ENCODE measurements at places on chromosomes 3 and 15.

DNA sequence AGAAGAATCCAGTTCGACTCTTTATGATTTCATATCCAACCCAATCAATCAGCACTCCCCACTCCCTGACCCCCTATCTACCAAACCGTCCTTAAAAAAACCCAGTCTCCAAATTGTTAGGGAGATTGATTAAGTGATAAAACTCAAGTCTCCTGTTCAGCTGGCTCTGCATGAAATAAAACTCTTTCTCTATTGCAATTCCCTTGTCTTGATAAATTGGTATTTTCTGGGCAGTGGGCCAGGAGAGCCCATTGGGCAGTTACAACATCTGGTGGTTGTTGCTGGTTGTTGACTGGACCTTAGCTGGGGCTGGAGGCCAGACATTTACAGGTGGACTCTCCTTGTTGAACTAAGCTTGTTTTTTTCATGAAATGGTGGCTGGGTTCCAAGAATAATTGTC is 642.3 kb downstream of the ROBO2 start:
- DNase-seq, result no peak

- DNase-seq, result no peak
Observed at GRCh38 chr15:93168910-93169309, 79.9 kb upstream of the RGMA start.

GRCh38 chr3:182252802-182253201 is 540.5 kb upstream of the ATP11B start:
- DNase-seq, result no peak

DNA sequence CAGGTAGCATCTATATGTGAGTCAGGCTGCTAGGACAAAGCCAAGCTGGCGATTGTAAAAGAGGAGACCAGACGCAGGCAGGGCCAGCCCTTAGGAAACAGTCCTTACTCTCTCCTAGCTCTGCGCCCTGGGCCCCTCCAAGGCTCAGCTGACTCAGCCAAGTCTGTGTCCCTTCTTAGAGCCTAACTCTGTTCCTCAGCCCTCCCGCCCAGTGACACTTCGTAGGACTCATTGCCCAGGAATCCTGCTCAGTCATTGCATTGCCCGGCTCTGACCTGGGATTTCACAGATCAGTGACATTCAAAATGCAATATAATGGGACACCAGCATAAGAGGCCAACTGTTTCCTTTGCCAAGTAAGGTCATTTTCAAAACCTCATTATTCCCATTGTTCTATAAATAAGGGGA is 244.2 kb downstream of the TLE3 start:
- no peak for DNase-seq

DNA sequence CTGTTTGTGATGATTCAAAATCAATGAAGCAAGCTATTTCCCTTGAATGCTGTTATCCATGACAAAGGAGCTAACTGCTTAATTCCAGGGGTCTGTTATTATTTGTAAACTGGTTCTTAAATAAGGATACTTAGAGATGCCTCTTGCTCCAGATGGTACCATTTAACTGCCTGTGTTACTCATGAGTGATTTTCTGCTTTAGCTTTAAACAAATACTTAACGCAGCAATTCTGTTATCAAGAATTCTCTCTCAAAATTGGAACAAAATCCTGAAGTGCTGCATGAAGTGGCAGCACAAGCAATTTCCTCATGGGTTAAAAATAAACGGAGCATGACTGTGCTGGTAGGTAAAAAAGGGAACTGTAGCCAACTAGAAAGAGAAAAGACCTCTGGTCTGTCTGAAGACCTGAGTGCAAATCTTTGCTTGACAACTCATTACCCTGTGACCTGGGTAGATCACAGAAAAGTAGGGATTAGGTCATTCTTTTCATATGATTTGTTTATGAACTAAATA is 62.5 kb upstream of the GBE1 start:
- DNase-seq, result no peak

GRCh38 chr3:127028781-127029657 is 46.1 kb downstream of the PLXNA1 start:
- no peak for DNase-seq

DNA sequence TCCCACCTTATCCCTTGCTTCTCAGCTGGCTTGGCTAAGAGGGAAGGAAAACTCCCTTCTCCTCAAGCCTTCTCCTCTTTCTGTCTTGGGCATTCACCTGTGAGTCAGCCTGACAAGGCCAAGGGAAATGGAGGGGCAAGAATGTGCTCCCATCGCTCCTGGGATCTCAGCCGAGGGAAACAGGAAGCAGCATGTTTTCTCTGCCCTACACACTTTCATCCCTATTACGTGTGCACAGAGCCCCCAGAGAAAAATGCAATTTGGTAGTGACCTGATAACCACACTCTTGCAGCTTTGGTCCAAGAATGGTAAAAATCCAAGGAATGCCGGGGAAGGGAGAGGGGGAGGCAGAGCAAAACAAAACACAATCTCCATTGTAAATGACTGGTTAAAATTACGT is 32.9 kb upstream of the MTMR10 start:
- DNase-seq, result no peak

GRCh38 chr3:102480139-102480538 is 45.3 kb downstream of the ZPLD1 start:
- DNase-seq, result no peak

GRCh38 chr3:62065985-62066693 is 307.2 kb downstream of the FEZF2 start:
- no peak for DNase-seq

DNA sequence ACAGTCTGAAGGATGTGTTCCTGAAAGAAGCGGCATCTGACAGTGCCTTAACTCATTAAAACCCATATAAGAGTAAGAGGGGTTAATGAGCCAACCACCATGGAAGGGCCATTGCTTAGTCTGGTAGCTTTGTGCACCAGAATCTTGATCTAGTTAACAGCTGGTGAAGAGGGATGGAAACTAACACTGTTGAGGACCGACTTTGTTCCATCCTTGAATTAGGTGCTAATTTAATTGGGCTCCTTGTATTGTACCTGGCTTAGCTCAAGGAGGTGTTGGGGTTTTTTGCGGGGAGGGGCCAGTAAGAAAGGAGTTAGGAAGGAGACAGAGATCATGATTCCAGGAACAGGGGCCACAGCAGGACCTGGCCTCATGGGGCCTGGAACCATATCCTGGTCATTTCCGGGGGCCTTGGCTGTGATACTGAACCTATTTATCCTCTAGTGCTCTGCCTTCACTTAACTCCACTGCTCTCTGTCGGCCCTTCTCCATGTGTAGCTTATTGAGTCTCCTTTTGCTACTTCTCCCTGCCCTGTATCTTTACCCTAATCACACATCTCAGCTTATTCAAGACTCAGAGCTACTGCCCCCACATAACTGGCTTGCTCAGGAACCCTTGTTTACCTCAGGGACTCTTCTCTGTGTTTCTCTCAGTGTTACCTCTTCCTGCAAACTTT is 93.0 kb downstream of the RPL22L1 start:
- DNase-seq, result no peak

- DNase-seq, result no peak
Observed at GRCh38 chr15:32928876-32929275, 211.1 kb downstream of the GREM1 start.

- no peak for DNase-seq
Observed at GRCh38 chr3:122314228-122314876, 10.7 kb upstream of the CSTA start.

- no peak for DNase-seq
Observed at GRCh38 chr3:57918123-57918837, 89.9 kb upstream of the FLNB start.

DNA sequence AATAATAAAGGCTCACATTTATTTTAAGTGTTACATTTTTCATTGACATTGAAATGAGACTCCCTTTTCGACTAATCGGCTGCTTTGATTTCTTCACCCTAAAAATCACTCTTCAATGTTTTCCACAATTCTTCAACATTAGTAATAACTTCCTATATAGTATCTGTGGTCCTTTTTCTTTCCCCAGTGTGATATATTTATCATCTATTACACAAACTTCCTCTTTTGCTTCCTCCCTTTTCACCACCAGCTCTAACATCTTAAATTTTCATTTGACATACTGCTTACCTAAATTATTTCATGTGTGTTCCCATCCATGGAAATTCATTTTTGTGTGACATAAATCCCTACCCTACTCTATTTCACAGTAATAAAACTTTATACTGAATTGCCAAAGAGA is 244.4 kb downstream of the TIGIT start:
- DNase-seq, result no peak

GRCh38 chr15:75140080-75140879 is 61.4 kb upstream of the C15orf39 start:
- no peak for DNase-seq

DNA sequence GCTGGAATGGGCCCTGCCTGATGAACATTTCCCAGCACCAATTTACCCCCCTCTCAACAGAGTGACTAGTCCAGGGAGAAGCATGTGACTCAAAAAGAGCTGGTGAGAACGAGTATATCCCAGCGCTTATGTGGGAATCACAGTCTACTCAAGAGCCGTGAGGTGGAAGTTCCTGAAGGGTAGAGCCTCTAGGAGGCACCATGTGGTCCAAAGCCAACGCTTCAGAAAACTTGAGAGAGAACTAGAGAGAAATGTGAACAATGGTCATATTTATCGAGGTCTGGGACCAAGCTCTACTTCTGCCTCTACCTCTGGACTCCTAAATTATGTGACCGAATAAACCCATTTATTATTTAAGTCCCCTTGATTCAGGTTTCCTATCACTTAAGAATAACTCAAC is 111.0 kb upstream of the RAP2B start:
- DNase-seq, result no peak

- DNase-seq, result no peak
Observed at GRCh38 chr15:77567202-77567601, 65.5 kb downstream of the LINGO1 start.

DNA sequence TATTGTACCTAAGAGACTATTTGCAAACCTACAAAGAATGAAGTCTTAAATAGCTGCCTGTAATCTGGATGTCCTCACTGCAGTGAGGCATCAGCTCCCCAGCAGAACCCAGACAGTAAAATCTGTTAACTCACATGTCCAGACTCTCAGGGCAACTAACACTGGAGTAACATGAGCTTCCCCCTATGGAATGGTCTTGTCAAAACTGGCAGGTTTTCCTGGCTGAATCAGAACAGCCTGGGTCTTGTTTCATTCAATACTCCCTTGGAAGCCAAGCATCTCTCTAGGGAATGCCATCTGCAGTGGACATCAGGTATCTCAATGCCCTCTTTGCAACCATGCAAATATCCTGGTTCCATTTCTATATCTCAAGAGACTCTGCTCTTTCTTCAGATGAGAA is 24.4 kb downstream of the PTPN9 start:
- no peak for DNase-seq

DNA sequence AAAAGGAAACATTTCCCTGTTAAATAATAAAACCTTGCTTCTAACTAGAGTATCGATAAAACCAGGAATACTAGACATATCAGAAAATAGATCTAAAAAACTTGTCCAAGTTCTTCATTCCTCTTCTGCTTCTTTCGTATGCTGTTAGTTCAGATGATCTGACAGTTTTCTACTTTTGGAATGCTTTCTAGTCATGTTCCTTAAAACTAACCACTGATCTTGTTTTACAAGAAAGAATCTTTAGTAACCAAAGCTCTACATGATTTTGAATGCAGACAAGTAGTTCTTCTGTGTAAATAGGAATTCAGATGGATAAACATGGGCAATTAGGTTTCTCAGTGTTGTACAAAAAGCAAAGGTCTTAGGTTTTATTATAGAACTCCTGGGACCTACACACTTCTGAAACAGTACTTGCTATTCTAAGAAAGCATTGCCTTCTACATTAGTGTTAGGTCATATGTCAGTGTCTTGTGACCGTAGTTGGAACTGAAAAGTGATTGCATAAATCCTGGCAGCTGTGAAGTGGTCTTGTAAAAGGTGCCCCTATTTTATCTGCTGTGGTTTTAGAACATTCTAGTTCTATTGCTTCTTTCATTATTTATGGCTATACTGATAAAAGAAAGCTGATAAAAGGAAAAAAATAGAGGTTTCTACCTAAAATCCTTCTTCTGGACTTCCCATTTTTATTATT is 40.7 kb downstream of the SNRK start:
- no peak for DNase-seq

- no peak for DNase-seq
Observed at GRCh38 chr3:1969281-1969680, 129.4 kb upstream of the CNTN4 start.

GRCh38 chr3:95468331-95468730 is 1346.1 kb upstream of the EPHA6 start:
- DNase-seq, result no peak

GRCh38 chr15:79130535-79131130 is 40.1 kb upstream of the RASGRF1 start:
- no peak for DNase-seq

GRCh38 chr15:93158097-93158900 is 69.3 kb upstream of the RGMA start:
- DNase-seq, result no peak

- DNase-seq, result no peak
Observed at GRCh38 chr15:100265641-100266035, 76.1 kb downstream of the ADAMTS17 start.

GRCh38 chr3:114527036-114527644 is 233.3 kb downstream of the TIGIT start:
- DNase-seq, result no peak

DNA sequence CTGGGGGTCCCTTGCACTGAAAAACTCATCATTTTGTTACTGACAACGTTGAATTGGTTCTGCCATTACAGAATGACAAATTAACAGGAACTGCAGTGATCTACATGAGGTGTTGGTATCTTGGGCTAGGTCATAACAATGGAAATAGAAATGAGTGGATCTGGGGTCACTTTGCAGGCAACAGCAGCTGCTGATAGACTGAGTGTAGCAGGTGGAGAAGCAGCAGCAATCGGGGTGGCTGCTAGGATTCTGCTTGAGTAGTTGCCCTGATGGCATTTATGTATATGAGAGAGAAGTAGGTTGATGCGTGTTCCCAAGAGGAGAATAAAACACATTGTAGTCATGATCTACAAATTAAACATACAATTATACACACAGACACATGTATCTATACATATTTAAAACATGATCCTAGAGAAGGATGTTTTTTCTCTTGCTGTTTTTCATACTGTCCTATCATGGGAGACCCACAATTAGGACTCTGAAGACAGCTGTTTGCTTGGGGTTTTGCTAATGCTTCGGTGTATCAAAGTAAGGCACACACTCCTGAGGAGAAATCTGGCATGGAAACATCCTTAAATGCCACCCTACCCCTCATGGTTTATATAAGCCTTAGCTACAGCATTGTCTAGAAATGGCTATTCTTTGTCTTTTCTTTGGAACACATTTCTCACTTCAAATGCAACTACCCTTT is 15.8 kb upstream of the THBS1 start:
- DNase-seq, result no peak

- DNase-seq, result no peak
Observed at GRCh38 chr3:25468866-25469319, 40.8 kb downstream of the RARB start.

GRCh38 chr15:65263313-65263712 is 23.4 kb downstream of the PARP16 start:
- DNase-seq, result no peak

- DNase-seq, result no peak
Observed at GRCh38 chr3:117366574-117366973, 657.0 kb downstream of the TUSC7 start.

DNA sequence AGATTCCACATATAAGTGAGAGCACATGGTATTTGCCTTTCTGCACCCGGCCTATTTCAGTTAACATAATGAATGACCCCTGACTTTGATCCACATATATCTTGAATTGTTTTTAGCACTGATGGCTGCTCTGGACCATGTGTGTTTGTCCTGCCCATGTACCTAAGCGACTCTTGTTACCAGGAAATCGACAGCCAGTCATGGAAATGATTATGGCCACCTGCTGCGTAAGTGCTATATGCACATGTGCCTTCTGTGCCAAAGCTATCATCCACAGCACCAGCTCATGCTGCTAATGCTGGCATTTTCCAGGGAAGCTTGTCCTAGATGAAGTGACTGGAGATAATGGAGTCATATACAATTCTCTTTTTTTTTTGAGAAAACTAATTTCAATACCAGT is 103.7 kb downstream of the PEX5L start:
- DNase-seq, result no peak

All from T-helper 2 cell treated with Interferon-gamma antibody and Interleukin-4, amounts not matched to agents 5 μg/mL and 100 μg/mL, for 36 hours (primary cell).